ENCODE measurements at places on chromosomes 3 and 15.

- DNase-seq = no peak
Observed at GRCh38 chr3:105513042-105513441, 146.3 kb downstream of the ALCAM start.

DNA sequence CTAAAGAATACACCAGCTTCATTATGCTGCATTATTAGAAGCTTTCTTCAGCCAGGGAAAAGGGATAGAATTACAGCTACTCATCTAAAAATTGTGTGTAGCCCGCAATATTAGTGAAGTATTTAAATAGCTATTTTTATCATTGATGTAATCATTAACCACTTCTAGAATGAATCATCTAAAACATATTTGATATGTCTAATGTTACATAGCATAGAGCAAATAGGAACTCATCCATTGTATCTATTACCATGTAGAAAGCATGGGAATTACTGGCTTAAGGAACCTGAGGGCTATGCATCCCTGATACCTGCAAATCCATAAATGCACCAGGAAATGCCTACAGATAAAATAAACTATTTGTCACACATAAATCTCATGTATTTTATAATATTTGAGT is 54.5 kb upstream of the VGLL3 start:
- DNase-seq = no peak

DNA sequence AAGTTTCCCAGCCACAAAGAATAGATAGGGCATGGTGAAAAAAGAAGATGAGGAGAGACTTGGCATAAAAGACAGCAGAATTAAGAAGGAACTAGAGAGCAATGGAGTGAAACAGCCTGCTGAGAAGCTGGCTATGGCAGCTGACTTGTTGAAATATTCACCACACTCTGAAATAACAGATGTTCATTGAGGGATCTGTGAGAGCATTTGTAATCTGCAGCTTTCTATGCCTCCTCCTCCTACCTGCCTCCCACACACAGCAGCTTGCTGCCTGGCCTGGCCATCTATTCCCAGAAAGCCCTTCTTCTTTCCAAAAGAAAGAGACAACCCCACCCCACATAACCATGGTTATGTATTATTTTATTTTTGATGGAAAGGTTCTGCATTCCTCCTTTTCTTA is 303.9 kb downstream of the GAP43 start:
- DNase-seq = no peak

DNA sequence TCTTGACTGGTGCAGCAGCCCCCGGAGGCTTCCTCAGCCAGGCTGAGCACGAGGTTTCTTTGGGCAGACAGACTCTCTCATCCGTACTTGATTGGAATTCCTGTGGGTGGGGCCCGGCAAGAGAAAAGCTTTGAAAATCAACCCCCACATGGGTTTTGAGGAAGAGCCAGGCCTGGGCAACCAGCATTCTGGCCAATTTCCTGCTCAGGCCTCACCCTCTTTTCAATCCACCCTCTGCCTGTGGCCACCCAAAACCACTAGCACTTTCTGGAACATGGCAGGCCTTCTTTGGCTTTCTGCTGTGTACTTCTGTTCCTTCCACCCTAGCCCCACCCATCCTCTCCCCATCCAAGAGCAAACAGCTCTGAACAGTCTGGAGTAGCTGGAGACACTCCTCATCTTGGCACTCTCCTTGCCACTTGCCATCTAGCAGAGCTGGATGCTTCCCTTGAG is 5.9 kb downstream of the MYO5C start:
- no peak for DNase-seq

GRCh38 chr15:51864408-51865056 is 35.1 kb downstream of the TMOD3 start:
- no peak for DNase-seq

DNA sequence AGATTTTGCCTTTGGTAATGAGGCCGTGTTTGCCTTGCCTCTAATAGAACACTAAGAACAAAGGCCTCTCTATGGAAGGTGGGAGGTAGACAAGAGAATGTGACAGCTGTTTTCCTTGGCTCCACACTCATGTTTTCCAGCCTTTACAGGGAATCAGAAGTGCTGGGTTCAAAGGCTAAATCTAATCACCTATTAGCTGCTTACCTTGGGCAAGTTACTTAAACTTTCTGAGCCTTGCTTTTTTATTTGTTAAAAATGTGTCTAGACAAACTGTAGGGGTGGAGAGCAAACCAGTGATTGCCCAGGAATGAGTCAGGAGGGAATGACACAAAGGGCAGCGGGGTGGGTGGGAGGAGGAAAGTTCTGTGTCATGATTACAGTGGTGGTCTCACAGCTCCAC is 179.0 kb downstream of the P3H2 start:
- peak; percentile 61 for DNase-seq

DNA sequence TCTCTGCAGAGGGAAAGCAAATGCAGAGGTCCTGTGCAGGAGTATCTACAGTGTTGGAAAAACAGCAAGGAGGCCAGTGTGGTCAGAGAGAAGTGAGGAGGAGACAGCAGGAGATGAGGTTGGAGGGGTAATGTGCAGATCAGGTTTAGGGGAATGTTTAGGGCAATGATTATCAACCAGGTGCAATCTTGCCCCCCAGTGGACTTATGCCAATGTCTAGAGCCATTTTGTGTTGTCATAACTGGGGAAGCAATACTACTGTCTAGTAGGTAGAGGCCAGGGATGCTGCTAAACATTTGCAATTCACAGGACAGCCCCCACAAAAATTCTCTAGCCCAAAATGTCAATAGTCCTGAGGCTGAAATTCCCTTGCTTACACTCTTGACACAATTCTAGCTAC is 13.1 kb downstream of the CCDC191 start:
- no peak for DNase-seq

- no peak for DNase-seq
Observed at GRCh38 chr3:110933821-110934426, 137.7 kb upstream of the NECTIN3 start.

GRCh38 chr15:75112278-75112847 is 89.0 kb downstream of the PPCDC start:
- DNase-seq = no peak

GRCh38 chr3:19898721-19899120 is 35.3 kb downstream of the EFHB start:
- DNase-seq = no peak

DNA sequence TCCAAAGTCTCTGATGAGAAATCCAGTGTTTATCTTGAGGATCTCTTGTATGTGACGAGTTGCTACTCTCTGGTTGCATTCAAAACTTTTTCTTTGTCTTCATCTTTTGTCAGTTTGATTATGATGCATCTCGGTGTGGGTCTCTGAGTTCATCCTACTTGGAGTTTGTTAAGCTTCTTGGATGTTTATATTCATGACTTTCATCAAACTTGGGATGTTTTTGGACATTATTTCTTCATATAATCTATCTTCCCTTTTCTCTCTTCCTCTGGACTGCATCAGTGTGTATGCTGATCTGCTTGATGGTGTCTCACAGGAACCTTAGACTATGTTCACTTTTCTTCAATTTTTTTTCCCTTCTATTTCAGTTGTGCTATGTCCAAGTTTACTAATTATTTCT is 320.4 kb downstream of the TLE3 start:
- no peak for DNase-seq

GRCh38 chr3:194707147-194707540 is 21.5 kb downstream of the FAM43A start:
- no peak for DNase-seq

GRCh38 chr15:86267892-86268291 is 188.2 kb downstream of the AGBL1 start:
- DNase-seq = no peak

- DNase-seq = no peak
Observed at GRCh38 chr3:143306407-143306806, 186.8 kb downstream of the CHST2 start.

DNA sequence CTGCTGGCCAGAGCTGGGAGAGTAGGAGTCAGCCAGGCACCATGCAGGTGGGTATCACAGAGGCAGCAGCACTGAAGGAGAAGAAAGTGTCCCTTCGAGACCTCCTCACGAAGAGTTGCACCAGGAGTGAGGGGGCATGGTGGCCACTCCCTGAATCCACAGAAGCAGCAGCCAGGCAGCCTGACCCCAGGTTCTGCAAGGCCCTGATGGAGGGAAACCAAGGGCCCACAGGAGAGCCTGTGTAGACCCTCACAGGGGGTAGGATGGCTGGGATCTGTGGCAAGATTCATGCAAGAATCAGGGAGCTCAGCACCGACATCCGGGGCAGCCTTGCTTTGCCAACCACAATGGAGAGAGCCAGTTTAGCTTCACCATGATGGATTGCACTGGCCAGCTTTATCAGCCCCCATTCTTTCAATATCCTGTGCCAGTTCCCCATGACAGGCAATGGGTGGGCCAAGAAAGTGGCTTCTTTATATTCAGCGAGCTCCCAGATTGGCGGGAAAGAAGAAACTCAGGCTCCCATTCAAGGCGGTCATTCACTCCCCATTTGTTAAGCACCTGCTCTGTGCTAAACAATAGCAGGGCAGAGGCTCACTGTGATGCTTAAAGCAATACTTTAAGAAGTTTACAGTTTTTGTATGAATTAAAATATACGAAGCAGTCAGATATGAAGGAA is 33.5 kb upstream of the TBC1D21 start:
- DNase-seq = no peak

DNA sequence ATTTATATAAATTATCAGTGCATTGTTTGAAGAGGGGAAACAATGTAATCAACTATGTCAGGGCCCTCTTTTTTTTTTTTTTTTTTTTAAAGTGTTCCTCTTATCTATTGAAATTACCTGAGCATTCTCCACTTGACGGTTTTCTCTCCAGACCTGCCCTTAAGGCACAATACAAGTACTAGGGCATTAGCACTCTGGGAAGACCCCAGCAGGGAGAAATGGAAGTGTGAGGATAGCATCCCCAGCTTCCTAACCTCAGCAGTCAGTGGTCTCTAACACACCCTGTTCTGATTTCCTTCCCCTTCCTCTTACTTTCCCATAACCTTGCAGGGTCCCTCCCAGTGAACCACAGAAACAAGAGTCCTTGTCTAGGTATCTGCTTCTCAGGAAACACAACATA is 458.3 kb upstream of the ARL6 start:
- DNase-seq = no peak

DNA sequence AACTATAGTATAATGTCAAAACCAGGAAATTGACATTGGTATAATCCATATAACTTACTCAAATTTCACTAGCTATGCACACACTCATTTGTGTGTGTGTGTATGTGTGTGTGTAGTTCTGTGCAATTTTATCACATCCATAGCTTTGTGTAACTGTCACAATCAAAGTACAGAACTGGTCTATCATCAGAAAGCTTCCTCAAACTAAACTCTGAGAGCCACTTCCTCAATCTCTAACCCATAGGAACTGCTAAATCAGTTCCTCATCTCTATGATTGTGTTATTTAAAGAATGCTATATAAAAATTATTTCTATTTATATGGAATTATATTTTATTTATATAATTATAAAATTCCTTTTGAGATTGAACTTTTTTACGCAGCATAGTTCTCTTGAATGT is 18.1 kb downstream of the LNP1 start:
- no peak for DNase-seq

- peak; percentile 89 for DNase-seq
Observed at GRCh38 chr3:49469936-49470713, at the start of gene DAG1. Gene DAG1 (plus strand): TSS chr3:49470267. CDS start chr3:49510535, 40,268 bp downstream.
